ENCODE measurements at places on chromosomes 5 and 9.

GRCh38 chr9:132409828-132410528 lies at the start of gene CFAP77:
CFAP77 (plus strand) TSS chr9:132410211; CDS start chr9:132410272, 61 bp downstream.
- peak within 1 kb of the TSS; percentile 81 for H3K27ac ChIP-seq
- H3K4me1 ChIP-seq, result peaks cover 51% of the 10 kb centered on the region
- H3K36me3 ChIP-seq, result no peaks in the 10 kb centered on the region
- peak within 1 kb of the TSS; percentile 65 for H3K4me3 ChIP-seq
- H3K27me3 ChIP-seq, result peaks cover 50% of the 10 kb centered on the region
- DNase-seq, result peak; percentile 25

GRCh38 chr5:135690466-135690865 lies 111.7 kb upstream of the CXCL14 start:
- H3K4me3 ChIP-seq, result no peak overlapping the region
- no peak overlapping the region for H3K27ac ChIP-seq
- H3K27me3 ChIP-seq, result no peaks in the 10 kb centered on the region
- no peak for DNase-seq
- no peaks in the 10 kb centered on the region for H3K36me3 ChIP-seq
- no peaks in the 10 kb centered on the region for H3K4me1 ChIP-seq

GRCh38 chr5:88602584-88602983 lies 280.4 kb downstream of the MEF2C start:
- H3K27ac ChIP-seq, result no peak overlapping the region
- H3K4me3 ChIP-seq, result no peak overlapping the region
- H3K36me3 ChIP-seq, result no peaks in the 10 kb centered on the region
- DNase-seq, result no peak
- no peaks in the 10 kb centered on the region for H3K27me3 ChIP-seq
- H3K4me1 ChIP-seq, result no peaks in the 10 kb centered on the region

DNA sequence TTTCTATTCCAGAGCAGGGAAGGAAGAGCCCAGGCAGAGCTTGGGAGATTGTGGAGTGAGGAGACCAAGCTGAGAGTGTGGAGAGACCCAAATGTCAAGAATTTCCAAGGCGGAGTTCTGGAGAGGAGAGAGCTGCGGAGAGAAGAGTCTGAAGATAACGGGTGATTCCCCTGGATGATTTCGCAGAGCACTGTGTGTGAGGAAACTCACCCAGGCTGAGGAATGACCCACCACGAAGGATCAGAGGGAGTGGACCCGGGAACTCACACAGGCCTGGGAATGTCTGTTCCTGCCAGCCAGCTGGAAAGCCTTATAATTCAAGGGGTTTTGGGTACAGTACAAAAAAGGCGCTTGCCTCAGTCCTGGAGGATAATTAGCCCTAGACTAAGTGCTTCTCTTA lies 94.2 kb downstream of the WNK2 start:
- H3K4me3 ChIP-seq, result no peak overlapping the region
- H3K36me3 ChIP-seq, result peaks cover 7% of the 10 kb centered on the region
- H3K4me1 ChIP-seq, result no peaks in the 10 kb centered on the region

DNA sequence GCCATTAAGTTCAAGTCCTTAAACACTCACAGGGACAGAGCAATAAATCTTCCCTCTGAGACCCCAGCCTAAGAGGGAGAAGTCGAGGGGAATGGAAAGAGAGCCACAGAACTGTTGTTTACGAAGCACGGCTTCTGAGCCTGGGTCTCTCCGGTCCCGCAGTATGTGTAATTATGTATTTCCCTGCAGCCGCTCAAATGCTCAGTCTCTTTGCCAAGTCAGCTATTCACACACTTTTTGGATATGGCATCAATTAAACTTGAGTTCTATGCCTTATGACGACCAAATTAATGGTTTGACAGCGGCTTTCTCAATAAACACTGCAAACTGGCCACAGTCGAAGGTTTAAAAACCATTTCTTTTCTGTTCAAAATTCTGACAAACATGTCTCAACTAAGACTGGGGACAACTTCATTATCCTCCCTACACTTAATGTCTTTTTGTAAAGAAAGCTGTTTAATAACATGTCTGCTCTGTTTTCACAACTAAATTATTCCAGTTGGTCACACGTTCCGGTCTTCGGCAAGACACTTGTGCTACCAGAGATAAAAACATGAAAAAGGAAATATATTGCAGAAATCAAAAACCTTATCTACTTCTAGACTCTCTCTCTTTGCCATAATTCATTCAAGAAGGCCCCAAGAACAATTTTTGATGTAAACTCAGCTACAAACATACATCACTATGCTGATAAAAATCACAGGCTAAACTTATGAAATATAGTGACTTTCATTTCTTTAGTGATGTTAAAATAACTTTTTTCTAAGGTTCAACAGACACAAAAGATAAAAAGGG lies 203.2 kb downstream of the GAPVD1 start:
- no peaks in the 10 kb centered on the region for H3K36me3 ChIP-seq
- no peak overlapping the region for H3K4me3 ChIP-seq
- H3K27ac ChIP-seq, result no peak overlapping the region
- H3K4me1 ChIP-seq, result peaks cover 24% of the 10 kb centered on the region
- DNase-seq, result no peak

- H3K4me3 ChIP-seq, result no peak overlapping the region
- H3K4me1 ChIP-seq, result peaks cover 52% of the 10 kb centered on the region
- DNase-seq, result no peak
- H3K27ac ChIP-seq, result peak overlapping the region; percentile 8
These were observed 16.3 kb downstream of the ADAM19 start for GRCh38 chr5:157559301-157559700.

GRCh38 chr5:174287761-174288160 lies 242.3 kb downstream of the NSG2 start:
- H3K4me3 ChIP-seq, result no peak overlapping the region
- peaks cover 3% of the 10 kb centered on the region for H3K27me3 ChIP-seq
- no peak overlapping the region for H3K27ac ChIP-seq
- H3K36me3 ChIP-seq, result no peaks in the 10 kb centered on the region

DNA sequence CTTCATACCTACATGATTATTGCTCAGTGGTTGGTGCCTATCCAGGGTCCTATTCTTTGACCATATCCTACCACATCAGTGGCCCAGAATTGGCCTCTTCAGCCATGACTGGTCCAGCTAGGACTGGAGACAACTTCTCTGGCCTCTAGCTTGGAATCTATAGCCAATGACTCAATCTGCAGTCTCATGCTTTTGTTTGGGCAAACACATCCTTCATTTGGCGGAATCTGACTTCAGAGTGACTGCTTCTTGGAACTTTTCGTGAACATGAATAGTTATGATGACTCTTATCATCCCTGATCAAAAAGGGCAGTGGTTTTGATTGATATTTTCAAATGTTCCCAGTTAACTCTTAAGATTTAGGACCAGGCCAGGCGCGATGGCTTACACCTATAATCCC lies 134.1 kb downstream of the PAPPA start:
- no peak overlapping the region for H3K4me3 ChIP-seq
- H3K36me3 ChIP-seq, result no peaks in the 10 kb centered on the region
- H3K4me1 ChIP-seq, result no peaks in the 10 kb centered on the region
- no peak overlapping the region for H3K27ac ChIP-seq
- no peaks in the 10 kb centered on the region for H3K27me3 ChIP-seq
- DNase-seq, result no peak

DNA sequence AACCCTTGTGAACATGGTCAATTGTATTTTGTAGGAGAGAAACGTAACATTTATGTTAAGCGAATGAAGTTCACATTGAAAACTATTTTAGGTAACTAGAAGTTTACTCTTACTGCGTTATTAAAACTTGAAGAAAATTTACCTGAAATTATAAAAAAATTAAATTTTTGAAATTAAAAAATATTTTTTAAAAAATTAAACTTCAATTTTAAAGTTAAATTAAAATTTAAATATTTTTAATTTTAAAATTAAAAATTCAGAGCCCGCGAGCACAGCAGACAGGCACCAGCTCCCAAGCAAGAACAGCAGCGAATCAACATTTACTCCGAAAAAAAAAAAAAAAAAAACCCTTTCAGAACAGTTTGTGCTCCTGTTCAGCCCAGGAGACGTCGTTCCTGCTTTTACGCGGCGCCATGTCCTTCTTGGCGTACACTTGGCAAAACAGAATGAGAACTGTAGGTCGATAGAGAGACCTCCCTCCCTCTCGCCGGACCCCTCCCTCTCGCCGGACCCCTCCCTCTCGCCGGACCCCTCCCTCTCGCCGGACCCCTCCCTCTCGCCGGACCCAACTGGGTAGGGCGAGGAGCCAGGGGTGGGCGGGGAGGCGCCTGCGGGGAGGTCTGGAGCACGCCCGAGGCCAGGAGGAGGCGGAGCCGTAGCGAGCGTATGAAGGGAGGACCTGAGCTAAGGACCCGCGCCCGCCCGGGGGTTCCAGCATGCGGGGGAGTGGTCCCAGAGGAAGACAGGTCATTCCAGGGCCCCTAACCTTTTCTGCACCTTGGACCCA lies 235.8 kb downstream of the ROR2 start:
- no peaks in the 10 kb centered on the region for H3K4me1 ChIP-seq
- H3K27ac ChIP-seq, result no peak overlapping the region
- no peaks in the 10 kb centered on the region for H3K36me3 ChIP-seq

GRCh38 chr9:120933310-120934055 lies 6.9 kb upstream of the TRAF1 start:
- H3K27me3 ChIP-seq, result no peaks in the 10 kb centered on the region
- no peak for DNase-seq
- no peaks in the 10 kb centered on the region for H3K36me3 ChIP-seq

DNA sequence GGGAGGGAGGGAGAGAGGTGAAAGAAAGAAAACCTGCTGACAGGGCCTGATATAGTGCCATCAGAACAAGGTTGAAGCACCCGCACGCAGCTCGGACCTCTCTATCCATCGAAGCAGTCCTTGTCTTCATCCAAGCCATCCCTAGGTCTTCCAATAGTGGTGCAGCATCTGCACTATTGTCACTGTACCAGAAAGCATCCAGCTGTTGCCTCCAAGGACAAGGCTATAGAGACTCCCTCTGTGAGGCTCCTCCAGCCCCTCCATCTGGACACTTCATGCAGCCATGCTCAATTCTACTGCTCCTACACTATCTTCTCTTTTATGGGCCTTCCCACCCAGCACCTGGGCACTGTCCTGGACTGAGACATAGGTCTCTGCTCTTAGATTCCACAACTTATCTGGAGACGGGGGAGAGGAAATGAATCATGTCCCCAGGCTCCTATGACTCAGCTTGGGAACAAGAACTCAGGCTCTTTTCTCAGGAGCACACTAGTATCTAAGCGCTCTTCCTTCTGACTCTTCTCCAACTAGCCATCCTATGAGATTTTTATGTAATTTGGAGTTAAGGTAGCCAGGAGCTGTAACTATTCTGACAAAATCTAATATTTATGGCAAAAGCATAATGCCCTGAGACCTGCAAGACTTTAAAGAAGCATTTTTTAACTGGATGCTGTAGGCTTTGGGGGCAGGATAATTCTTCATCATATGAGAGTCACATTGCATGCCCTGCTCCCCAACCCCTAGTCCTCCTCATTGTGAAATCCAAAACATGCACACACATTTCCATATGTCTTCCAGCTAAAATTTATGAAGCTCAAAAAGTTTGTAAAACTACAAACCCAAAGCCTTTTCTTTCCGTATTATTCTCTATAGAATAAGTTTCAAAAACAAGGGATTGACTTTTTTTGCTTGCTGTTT lies 446.8 kb downstream of the CCDC171 start:
- H3K4me3 ChIP-seq, result no peak overlapping the region
- H3K27me3 ChIP-seq, result no peaks in the 10 kb centered on the region
- H3K27ac ChIP-seq, result peak overlapping the region; percentile 31

DNA sequence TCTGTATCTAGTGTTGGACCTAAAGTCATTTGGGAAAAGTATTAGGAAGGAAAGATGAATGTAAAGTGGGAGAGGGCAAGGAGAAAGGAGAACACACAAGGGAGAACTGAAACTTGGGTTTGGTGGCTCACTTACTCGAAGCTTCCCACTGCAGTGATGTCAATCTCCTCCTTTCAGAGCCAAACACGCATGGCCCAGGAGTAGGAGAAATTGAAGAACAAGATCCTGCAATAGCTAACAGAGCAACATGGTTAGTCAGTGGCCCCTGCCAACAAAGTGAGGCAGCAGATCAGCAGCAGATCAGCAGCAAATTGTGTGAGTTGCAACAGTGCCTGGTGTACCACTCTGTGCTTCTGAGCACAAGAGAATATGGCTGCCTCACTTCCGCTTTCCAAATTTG lies 366.4 kb downstream of the PSAT1 start:
- no peak for DNase-seq
- H3K27ac ChIP-seq, result no peak overlapping the region
- no peaks in the 10 kb centered on the region for H3K4me1 ChIP-seq
- no peak overlapping the region for H3K4me3 ChIP-seq
- no peaks in the 10 kb centered on the region for H3K36me3 ChIP-seq

DNA sequence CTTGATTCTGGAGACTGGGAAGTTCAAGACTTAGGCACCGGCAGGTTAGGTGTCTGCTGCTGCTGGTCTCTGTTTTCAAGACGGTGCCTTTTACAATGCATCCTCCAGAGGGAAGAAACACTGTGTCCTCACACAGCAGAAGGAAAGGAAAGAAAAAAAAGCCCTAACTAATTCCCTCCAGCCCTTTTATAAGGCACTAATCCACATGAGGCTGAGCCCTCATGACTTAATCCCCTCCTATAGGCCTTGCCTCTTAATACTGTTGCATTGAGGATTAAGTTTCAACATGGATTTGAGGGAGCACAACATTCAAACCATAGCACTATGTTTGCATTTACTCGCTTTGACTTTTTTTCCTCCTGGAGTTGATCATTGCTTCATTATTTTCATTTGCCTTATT lies 585.9 kb downstream of the TLR4 start:
- no peak for DNase-seq
- H3K27me3 ChIP-seq, result peaks cover 5% of the 10 kb centered on the region
- no peaks in the 10 kb centered on the region for H3K36me3 ChIP-seq
- no peak overlapping the region for H3K27ac ChIP-seq
- no peak overlapping the region for H3K4me3 ChIP-seq

DNA sequence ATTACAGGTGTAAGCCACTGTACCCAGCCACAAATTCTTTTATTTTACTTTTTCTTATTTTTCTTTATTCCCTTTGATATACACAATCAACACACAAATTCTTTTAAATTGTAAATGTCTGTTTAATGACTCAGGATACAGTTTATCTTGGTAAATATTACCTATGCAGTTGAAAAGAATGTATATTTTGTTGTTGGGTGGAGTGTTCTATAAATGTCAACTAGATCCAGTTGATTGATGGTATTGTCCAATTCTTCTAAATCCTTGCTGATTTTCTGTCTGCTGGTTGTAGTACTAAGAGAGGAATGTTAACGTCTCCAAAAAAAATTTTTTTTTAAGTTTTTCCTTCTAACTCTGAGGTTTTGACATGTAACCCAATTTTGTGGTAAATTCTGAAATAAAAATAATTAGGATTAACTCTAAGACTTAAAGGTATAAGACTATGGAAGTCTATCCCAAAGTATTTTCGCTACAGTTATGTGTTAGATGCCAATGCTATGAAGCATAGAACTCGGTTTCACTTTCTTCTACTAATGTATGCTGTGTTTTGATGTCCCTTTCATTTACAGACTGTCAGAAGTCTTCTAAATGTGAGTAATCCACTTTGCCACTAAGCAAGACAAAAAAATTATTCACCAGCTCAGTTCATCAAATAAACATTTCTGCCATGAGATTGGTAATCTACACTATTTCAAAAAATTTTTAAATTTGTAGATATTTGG lies 720.2 kb upstream of the C9orf72 start:
- H3K4me3 ChIP-seq, result no peak overlapping the region
- no peaks in the 10 kb centered on the region for H3K36me3 ChIP-seq
- no peak overlapping the region for H3K27ac ChIP-seq
- H3K4me1 ChIP-seq, result no peaks in the 10 kb centered on the region
- H3K27me3 ChIP-seq, result no peaks in the 10 kb centered on the region
- no peak for DNase-seq

GRCh38 chr5:102511666-102512065 lies 12.9 kb upstream of the SLCO6A1 start:
- no peak overlapping the region for H3K27ac ChIP-seq
- H3K4me1 ChIP-seq, result peaks cover 6% of the 10 kb centered on the region
- H3K27me3 ChIP-seq, result no peaks in the 10 kb centered on the region
- H3K36me3 ChIP-seq, result no peaks in the 10 kb centered on the region
- peak; percentile 21 for DNase-seq

All from heart right ventricle (tissue), 16 donors.